Fibroblast of skin of scalp (primary cell): ENCODE measurements at places on chromosomes 11 and 22.

DNA sequence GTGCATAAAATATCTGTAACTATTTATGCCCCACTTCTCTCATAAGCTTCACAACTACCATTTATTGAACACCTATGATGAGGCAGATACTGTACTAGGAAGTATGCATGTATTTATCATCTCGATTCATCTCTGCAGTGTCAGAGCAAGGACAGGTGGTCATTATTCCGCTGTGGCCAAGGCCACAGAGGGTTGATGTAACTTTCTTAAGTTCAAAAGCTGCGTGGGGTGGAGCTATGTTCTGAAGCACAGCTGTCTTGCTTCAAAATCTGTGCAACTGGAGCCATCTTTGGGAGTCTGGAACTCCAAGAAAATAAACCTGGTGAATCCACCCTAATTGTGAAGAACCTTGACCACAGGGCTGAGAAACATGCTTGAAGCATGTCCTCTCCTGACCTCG is 60.2 kb upstream of the HMGXB4 start:
- DNase-seq = no peak

- no peak for DNase-seq
Measured at GRCh38 chr22:34150023-34150422, 229.7 kb upstream of the LARGE1 start.

- peak; percentile 51 for DNase-seq
Measured at GRCh38 chr11:36131721-36132397, 157.4 kb downstream of the COMMD9 start.

DNA sequence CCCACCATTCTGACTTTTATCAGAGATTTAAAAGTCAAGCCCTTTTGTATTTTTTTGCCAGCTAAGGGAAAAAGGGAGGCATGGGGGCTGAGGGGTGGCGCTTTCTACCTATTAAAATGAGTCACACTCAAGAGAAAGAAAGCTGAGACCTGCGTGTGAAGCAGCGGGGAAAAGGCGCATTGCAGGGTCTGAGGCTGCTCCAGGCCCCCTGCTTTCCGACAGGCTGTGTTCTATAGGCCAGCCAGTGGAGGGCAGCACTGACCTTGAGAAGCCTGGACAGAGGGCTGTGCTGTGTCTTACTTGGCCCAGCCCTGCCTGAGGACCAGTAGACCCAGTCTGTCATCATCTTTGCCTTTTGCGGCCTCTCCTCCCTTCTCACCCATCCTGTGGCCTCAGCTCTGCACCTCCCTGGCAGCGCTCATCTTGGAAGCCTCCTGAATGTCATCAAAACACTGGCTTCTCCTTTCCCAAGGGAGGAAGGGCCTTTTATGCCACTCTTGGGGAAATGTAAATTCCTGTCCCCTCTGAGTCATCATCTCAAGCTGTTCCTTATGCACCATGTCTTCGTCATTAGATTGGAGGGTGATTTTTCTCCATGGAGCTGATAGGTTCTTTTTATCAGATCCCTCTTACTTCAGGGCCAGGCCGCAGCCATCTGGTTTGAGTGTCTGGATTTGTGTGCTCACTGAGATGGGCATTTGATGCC is 12.6 kb upstream of the MAPK8IP1 start:
- peak; percentile 88 for DNase-seq

DNA sequence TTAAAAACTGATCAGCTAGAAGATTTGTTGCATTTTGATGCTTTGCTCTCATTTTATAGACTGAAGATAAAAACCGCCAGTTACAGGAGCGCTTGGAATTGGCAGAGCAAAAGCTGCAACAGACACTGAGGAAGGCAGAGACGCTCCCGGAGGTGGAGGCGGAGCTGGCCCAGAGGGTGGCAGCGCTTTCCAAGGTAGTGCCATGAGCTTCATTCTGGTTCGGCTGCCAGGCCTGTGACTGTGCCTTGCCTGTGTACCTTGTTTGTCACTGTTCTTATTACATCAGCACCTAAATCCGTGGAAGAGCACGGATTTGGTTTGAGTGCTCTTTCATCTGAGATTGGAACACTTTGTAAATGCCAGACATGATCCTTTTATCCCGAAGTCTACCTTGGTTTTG is 61.4 kb downstream of the PPFIA1 start:
- no peak for DNase-seq

DNA sequence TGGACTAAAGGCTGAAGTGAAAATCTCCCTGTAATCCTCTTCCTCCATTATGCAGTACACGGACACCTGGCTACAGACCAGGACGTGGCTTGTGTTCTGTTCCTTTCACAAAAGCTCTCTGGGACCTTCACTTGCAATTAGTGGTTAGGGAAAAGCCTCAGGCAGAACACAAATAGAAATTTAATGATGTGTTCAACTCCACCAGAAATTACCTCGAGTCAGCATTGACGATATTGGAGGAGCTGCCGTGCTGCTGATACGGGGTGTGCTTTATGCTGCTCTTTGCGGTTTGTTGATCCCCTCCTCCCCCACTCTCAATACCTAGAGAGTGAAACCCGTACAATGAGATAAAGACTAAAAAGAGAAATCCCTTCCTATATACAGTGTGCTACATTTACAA is 48.9 kb downstream of the POLD3 start:
- no peak for DNase-seq

DNA sequence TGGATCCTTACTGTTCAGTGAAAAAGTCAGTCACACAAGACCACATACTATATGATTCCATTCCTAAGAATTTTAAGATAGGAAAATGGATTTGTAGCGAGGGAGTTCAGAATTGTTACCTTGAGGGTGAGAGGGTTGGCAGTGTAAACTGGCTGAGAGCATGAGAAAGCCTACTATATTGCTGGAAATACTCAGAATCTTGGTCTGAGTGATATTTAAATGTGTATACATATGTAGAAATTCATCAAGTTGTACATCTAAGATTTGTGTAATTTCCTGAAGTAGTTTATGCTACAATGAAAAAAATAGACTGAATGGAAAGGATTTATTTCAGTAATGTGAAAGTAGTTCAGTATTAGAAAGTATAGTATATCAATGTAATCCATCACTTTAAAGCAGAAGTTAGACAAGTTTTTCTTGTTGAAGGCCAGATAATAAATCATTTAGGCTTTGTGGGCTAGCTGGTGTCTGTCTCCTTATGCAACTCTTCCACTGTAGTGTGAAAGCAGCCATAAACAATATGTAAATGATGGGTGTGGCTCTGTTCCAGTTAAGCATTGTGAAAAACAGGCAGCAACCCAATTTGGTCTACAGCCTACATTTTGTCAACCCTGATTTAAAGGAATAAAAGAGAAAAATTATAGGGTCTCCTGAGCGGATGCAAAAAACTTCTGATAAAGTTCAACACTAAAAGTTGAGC is 127.2 kb upstream of the THY1 start:
- DNase-seq = no peak

GRCh38 chr11:28606930-28607329 is 498.7 kb downstream of the METTL15 start:
- peak; percentile 53 for DNase-seq

- no peak for DNase-seq
Measured at GRCh38 chr11:113493206-113493605, 18.0 kb upstream of the DRD2 start.
